ENCODE measurements at places on chromosomes 5 and 9.
A peak's percentile ranks its signal among the peaks of the same experiment; 100 is the strongest.

- DNase-seq: no peak
Measured at GRCh38 chr9:33293782-33294181, 3.5 kb downstream of the NFX1 start.

- DNase-seq: no peak
Measured at GRCh38 chr5:125011947-125012346, 265.5 kb upstream of the ZNF608 start.

GRCh38 chr5:121533814-121534213 is 317.9 kb upstream of the FTMT start:
- DNase-seq: no peak

- DNase-seq: no peak
Measured at GRCh38 chr5:102865171-102865509, 110.0 kb downstream of the PAM start.

GRCh38 chr5:111478266-111478665 is 34.1 kb downstream of the STARD4 start:
- DNase-seq: no peak

GRCh38 chr5:59799668-59800346 is 93.7 kb downstream of the PDE4D start:
- DNase-seq: peak; percentile 8

DNA sequence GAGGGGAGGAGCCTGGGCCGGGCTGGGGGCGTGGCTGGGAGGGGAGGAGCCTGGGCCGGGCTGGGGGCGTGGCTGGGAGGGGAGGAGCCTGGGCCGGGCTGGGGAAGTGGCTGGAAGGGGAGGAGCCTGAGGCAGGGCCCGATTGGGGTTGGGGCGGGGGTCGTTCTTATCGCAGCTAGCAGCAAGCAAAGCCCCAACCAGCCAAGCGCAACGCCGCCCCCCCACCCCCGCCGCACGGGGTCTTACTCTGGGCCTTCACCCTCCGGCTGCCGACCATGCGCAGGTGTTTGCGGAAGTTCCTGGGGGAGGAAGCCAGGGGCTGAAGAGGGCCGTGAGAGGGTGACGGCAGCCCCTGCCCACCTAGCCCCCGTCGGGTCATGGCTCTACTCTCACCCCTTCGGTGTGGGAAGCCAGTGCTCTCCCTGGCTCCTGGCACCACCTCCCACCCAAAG is 5.0 kb downstream of the NSMF start:
- DNase-seq: peak; percentile 47

- no peak for DNase-seq
Measured at GRCh38 chr5:36040651-36041536, 25.8 kb downstream of the UGT3A2 start.

- no peak for DNase-seq
Measured at GRCh38 chr9:81264516-81264915, 424.8 kb downstream of the TLE1 start.

- DNase-seq: no peak
Measured at GRCh38 chr9:122071715-122072114, 21.4 kb downstream of the TTLL11 start.

GRCh38 chr5:32312595-32313332 is at the start of gene MTMR12:
Gene MTMR12, minus strand, starts transcription at chr5:32312939. Its CDS starts 101 bp downstream, at chr5:32312838.
- peak; percentile 100 for DNase-seq

- no peak for DNase-seq
Measured at GRCh38 chr5:113683211-113683610, 169.7 kb downstream of the YTHDC2 start.

DNA sequence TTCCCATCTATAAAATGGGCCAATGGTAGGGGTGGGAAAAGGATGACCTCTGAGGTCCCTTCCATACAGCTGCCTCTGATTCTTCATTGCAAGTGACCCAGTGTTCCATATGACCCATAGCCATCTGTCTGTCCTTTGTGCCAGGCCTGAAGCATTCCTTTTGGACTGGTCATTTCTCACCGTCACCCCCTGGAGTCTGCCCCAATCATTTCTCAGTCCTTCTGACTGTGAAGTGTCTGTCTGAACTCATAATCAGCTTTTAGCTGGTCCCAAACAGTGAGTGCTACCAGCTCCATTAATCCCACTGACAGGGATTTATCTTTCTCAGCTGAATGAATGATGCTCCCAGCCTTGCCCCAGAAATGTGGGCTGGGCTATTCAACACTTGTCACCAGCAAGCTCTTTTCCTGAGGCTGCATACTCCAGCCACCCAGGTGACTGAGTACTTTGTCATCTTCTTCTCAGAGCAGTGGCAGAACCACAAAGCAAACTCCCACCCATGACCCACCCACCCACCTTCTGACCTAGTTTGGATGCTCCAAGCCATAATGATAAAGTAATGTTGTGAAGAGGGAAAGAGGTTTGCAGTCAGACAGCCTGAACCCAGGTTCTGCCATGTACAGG is 37.4 kb downstream of the KCNIP1 start:
- DNase-seq: no peak

DNA sequence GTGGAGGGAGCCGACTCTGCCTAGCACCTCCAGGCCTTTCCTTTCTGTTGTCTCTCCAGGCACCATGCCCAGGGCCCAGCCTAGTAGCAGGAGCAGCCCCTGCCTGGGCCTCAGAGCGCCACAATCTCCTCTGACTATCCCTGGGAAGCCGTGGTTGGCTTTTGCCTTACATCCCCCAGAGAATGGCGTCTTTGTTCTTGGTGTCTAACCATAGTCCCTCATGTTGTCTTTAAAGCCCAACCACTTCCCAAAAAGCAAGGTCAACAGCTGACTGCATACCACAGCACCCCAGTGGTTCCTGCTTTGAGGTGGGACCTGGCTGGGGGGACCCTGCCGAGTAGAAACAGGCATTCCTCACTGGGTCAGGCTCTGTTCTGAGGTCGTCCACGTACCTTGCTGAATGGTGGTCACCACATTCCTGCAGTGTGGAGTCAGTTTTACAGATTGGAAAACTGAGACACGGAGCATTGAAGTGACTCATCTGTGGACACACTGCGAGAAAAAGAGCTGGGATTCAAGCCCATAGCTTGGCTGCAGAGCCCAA is 13.7 kb upstream of the CERCAM start:
- DNase-seq: no peak

DNA sequence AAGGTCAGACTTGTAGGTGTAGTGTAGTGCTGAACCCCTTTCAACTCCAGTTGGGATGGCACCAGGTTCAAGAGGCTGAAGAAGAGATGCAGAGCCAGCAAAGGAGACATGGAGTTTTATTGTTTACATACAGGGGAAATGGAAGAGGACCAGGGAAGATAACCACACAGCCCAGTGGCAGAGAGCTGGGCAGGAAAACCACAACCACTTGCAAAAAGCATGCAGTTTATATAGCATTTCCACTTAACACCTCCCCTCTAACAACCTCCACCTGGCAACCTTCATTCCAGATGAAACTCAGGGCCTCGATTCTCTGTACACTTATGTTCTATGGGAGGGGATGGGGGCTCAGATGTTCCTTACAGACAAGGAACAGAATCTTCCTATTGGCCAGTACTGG is 56.9 kb downstream of the SNX24 start:
- no peak for DNase-seq

GRCh38 chr5:89816038-89816437 is 593.5 kb downstream of the CETN3 start:
- no peak for DNase-seq

DNA sequence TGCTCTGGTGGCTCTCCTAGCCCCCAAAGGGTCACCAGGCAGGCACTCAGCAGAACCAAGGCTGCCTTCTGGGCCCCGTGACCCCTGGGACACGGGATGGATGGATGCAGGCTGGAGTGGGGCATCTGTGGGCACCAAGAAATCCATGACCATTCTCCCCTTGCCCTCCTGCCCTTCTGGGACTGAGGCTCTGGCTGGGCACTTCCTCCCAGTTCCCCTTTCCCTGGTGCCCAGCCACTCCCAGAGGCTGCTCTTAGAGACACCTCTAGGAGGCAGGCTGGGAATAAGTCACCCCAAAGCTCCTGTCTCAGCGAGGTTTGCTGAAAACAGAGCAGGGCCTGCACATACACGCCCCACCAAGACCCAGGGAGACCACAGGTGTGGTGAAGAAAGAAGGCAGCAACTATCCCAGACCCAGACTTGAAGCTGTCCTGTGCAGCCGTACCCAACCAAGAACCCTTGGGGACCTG is 943 bp downstream of the STING1 start:
- no peak for DNase-seq

GRCh38 chr5:103151156-103151555 is 31.1 kb downstream of the PPIP5K2 start:
- DNase-seq: no peak

GRCh38 chr5:170478306-170478705 is 25.5 kb upstream of the KCNIP1 start:
- DNase-seq: no peak

DNA sequence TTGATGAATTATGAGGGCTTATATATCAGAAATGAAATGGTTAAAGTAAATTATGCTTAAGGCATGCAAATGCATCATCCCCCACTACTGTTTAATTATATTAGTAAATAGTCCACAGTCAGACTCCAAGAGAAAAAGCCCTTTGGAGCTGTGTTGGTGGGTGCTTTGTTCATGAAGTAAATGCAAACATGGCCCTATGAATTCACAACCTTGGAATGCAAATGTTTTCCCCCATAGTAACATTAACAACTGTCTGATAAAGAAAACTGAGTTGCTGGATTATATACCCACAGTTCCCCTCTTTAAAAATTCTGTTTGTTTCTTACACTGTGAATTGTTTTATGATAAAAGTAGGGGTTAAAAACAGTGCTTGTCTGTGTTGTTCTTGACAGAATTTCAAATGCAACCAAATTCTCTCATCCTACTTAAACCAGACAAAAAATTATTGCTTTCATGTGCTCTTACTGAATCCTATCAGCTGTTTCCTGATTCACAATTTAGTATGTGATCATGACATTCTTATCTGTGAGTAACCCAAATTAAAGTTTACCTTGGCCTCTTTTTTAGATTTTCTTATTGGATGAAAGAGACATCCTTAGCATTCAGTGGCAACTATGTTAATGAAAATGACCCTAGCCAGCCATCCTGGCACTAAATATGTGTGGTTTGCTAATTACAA is 48.5 kb upstream of the SNCAIP start:
- DNase-seq: no peak

DNA sequence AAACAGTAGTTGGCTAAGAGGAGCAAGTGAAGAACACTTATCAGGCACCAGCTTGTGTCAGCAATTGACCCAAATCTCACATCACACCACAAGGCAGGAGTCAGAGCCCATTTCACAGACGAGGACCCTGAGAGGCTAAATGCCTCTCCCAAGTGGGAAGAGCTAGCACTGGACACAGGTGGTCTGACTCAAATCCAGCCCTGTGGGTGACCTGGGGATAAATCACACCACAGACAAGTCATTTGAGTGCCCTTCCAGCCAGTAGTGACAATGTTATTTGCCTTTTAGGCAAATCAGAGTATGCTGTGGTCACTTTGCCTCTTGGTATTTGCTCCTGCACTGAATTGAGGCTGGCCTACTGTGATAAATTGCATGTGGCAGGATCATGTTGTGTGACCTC is 138.7 kb downstream of the SYK start:
- DNase-seq: no peak

- no peak for DNase-seq
Measured at GRCh38 chr9:38082446-38083287, 13.6 kb upstream of the SHB start.

DNA sequence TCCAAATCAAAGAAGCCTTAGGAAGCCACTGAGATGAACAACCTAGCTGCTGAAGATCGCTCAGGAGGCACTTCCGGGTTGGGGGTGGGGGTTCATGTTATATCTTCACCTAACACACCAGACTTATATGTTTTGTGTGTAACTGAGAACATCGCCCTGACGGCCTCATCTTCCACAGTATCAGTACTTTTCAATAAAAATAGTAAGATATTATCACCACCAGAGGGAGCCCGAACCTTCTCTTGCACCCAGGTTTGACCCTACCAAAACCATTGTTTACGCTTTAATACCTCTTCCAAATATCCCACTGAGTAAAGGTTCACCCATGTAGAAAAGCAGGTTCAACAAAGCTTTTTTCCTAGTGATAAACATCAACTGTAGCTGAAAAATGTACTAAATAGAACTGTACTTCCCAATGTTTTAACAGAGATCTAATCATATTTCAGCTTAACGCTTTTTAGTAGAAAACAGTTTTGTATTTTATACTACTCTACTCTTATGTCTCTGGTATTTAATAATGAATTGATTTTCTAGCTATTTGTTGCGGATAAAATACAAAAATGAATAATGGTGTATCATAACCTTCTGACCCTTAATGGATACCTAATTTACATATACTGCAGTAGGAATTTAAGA is 244.0 kb downstream of the EPB41L4A start:
- peak; percentile 39 for DNase-seq

GRCh38 chr5:169923988-169924387 is 56.3 kb downstream of the INSYN2B start:
- no peak for DNase-seq

DNA sequence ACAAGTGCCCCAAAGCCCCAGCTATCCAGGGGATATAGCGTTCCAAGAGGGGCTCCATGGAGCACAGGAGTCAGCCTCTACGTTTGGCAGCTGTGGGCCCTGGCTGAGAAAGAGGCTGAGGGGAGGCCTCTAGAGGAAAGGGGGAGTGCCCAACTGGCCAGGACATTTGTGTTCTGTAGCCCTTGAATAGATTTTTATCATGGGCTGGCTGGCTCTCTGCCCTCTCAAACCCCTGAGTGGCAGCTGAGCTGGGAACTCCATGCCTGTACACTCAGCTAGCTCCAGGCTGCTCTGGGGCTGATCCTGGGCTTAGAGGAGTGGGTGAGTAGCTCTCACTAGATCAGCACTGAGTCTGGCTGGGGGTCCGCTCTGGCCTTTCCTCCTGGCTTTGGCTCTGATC is 285.0 kb downstream of the ZSWIM6 start:
- no peak for DNase-seq

DNA sequence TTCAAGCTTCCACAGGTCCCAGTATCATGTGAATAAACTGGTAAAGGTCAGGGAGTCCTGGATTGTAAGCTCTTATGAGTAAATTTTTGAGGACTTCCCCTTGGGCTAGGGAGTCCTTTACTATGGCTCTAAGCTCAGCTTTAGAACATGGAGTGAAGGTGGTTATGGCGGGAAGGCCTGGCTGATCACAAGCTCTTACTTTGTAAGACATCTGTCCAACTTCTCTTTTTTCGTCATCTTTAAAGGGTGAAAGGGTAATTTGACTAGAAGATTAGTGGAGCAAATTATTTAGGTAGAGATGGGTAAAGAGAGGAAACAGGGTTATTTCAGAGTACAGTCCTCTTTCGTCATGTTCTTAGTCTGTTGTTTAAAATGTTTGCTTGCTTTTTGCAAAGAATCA is 155.4 kb downstream of the AOPEP start:
- DNase-seq: no peak

DNA sequence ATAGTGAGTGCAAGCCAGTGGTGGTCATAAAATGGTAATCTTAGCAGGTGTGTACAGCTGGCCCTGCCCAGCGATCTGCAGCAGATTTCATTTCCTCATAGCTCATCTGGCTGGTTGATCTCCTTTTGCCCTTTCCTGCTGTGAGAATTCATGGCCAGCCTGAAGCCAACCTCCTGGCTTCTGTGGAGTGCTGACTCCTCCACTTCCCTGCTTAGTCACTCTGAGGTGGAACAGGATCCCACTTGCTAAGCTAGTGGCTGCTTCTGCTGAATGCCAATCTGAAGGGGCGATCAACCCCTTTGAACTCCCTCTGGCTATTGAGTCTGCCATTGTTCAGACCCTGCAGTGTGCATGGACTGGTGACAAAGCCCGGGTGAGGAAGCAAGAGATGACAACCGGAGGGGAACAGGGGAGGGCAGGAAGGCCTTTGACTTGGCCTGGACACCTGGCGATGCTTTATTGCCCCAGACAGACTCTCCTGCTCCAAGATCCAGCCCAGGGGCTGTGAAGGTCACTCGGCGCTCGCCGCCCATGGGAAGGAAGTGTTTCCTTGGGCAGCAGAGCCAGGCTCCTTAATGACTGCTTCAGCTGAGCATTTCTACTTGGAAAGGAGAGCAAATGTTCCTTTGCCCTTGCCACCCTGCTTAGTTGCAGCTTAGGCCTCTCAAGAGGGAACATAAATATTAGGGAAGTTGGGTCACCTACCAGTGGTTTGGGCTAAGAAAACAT is 341.1 kb downstream of the ZSWIM6 start:
- DNase-seq: no peak

Measured in CD4-positive, alpha-beta T cell treated with Interleukin-6 for 4 hours (primary cell).